CD4-positive, alpha-beta T cell treated with Interleukin-21 for 1 hour (primary cell): ENCODE measurements at places on chromosomes 11 and 22.

- no peak for DNase-seq
Measured at GRCh38 chr11:46242041-46242951, 35.2 kb upstream of the CREB3L1 start.

DNA sequence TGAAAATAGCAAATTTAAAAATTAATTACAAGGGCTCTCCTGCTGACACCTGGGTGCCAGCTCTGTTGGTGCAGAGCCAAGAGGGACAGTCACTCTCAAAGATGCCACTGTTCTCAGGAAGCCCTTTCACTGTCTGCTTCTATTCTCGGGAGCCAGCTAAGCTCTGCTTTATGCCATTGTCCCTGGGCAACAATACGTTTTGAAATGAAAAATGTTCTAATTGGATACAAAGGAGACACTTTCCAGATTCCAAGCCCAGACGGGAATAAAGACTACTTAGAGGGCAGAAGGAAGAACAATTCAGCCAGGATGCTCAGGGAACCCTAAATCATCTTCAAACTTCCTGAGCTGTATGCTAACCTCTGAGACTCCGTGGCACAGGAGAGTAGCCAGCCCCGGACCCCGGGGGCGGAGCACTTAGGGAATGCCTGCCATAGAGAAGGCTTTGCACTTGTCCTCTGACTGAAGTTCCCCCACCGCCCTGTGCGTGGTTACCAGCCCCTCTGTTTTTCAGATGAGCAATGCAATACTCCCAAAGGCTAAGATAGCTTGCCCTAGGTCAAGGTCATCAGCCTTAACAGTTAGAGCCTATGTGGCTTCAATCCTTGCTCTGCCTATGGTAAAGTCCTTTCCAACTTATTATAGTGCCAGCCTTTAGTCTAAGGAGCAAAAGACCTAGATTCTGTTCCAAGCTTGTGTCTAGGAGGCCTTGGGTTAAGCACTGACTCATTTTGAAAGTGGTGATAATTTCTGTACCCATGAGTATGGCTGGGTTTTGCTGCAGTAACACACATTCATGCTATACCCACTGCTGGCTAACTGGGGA lies 150.9 kb downstream of the CACNA1I start:
- no peak for DNase-seq

GRCh38 chr11:72688929-72689328 lies 14.7 kb upstream of the PDE2A start:
- no peak for DNase-seq

GRCh38 chr22:17368554-17369438 lies 464 bp upstream of the CECR2 start:
- DNase-seq = no peak

- DNase-seq = no peak
Measured at GRCh38 chr11:41414771-41415440, 44.5 kb downstream of the LRRC4C start.

- DNase-seq = no peak
Measured at GRCh38 chr11:132999516-132999915, 532.8 kb downstream of the OPCML start.

DNA sequence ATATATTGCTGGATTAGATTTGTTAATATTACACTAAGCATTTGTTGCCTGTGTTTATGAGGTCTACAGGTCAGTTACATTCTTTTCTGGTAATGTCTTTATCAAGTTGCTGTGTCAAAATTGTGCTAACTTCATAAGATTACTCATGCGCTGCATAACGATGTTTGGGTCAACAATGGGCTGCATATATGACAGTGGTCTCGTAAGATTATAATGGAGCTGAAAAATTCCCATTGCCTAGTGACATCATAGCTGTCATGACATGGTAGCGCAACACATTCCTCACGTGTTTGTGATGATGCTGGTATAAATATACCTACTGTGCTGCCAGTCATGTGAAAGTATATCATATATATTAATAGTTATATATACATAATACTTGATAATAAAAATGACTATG lies 34.2 kb downstream of the POLD3 start:
- DNase-seq = no peak

- DNase-seq = no peak
Measured at GRCh38 chr11:12402025-12402424, 24.7 kb downstream of the PARVA start.

- no peak for DNase-seq
Measured at GRCh38 chr11:12076840-12077534, 33.4 kb upstream of the MICAL2 start.

GRCh38 chr22:39308614-39309363 lies 10.6 kb downstream of the RPL3 start:
- no peak for DNase-seq

DNA sequence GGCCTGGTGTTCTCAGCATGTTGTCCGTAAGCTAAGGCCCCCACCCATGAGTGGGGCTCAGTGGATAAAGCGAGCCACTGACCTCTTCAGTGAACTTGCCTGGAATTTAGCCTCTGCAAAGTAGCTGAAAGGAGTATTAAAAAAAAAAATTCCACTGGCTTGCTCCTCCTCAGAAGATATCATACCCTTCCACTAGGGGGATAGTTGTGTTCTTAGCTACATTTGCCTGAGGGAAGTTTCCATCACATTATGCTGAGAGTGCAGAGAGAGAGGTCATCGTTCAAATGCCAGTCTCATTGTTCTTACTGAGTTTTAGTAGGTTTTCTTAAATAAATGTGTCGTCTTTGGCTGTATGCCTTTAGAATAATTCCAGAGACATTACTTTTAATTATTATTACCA lies 879.7 kb downstream of the JRKL start:
- DNase-seq = no peak

DNA sequence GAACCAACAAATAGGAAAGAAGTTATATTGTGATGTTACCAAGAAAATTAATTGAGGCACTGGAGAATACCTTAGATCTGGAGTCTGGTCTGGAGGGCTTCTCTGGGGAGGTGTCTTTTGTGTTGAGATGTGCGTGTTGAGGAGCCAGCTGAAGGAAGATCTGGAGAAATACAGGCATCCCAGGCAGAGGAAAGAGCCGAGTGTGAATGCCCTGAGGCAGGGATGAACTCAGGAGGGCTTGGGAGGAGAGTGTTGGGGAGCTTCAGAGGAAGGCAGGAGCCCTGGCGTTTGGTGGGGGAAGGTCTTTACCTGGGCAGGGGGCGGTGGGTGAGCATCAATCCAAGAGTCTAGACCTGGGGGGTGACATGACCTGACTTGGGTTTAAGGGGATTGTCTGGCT lies 13.1 kb downstream of the SYNGR1 start:
- no peak for DNase-seq

GRCh38 chr22:50261615-50262459 lies at the start of gene MAPK12:
Gene MAPK12 (minus strand): TSS chr22:50261683. CDS start chr22:50261509, 174 bp downstream.
- DNase-seq = no peak

- no peak for DNase-seq
Measured at GRCh38 chr11:132862933-132863332, 669.4 kb downstream of the OPCML start.
